ENCODE measurements at places on chromosomes 6 and 20. TPM values are rescaled to one million over a fixed set of nuclear protein-coding genes. Genes with fewer than 3 reads are reported as not detected.

C20orf141 gene
- not detected for total RNA-seq

ENPP4 gene
- 3.1 TPM for total RNA-seq

DNA sequence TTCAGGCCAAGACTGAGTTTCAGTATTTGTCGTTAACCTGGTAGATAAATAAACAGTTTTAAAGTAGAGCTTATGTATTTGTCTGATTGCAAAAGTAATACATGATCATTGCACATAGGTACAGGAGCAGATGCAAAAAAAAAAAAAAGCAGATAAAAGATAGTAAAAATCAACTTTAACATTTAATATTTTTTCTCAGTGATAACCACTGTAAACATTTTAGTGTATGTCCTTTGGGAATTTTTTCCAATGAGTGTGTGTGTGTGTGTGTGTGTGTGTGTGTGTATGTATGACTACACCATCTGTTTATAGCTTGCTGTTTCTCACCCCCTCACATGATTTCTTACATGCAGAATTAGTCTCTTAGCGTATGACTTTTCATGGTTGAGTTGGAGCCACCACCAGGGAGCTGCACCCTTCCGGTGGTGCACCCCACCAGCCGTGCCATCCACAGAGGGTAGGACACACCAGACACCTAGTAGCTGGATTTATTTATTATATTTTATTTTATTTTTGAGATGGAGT, 26.3 kb downstream of the WRNIP1 start:
- DNase-seq = no peak
- peaks cover 23% of the 10 kb centered on the region for H3K4me1 ChIP-seq
- peaks cover 5% of the 10 kb centered on the region for H3K27me3 ChIP-seq
- H3K4me3 ChIP-seq = peak overlapping the region; percentile 47
- peak overlapping the region; percentile 82 for H3K27ac ChIP-seq

DNA sequence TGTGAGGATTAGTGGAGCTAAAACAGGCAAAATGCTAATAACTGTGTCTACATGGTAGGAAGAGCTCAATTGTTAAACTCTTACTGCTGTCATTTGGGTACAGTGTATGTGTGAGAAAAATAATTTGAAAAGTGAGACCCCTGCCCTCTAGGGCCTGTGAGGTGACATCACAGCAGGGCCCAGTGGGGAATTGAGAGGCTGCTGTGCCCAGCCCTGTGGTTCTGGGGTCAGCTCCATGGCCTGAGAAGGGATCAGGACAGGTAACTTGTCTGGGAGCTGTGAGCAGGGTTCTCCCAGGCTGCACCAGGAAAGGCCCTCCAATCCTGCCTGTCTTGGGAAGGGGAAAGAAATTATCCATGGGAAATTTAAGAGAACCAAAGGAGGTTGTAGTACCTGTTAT, 1.3 kb downstream of the SIRPB1 start:
- peaks cover 4% of the 10 kb centered on the region for H3K27me3 ChIP-seq
- no peaks in the 10 kb centered on the region for H3K36me3 ChIP-seq
- H3K27ac ChIP-seq = no peak overlapping the region
- no peak overlapping the region for H3K4me3 ChIP-seq
- no peak for DNase-seq

DNA sequence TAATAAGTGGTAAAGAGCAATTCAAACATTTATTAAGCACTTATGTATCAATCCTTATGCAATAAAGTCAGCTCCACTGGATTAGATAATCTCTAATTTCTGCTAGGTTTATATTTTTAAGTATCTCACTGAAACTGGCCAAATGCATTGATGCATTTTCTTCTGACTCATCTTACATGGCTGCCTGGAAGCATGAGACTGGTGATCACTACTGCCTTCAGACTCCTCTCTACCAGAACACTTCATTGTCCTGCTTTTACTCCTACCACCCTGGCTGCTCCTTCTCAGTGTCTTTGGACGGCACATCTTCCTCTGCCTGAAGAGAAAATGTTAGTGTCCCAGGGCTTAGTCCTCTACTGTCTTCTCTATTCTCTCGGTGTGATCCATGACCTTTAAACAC, 7.4 kb downstream of the CEP85L start:
- H3K27me3 ChIP-seq = no peaks in the 10 kb centered on the region
- H3K36me3 ChIP-seq = no peaks in the 10 kb centered on the region
- H3K4me1 ChIP-seq = peaks cover 18% of the 10 kb centered on the region
- peak overlapping the region; percentile 3 for H3K4me3 ChIP-seq
- no peak overlapping the region for H3K27ac ChIP-seq

DNA sequence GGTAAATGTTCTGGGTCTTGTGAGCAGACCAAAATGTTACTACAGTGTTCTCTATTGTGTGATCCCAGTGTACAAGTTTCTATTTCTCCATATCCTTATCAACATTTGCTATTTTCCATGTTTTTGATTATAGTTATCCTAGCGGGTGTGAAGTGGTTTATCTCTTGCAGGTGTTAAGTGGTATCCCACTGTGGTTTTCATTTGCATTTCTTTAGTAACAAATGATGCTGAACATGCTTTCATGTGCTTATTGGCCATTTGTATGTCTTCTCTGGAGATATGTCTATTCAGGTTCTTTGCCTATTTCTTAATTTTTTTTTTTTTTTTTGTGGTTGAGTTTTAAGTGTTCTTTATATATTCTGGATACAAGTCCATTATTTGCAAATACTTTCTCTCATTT, 35.5 kb downstream of the NSFL1C start:
- no peak overlapping the region for H3K4me3 ChIP-seq
- H3K36me3 ChIP-seq = peaks cover 5% of the 10 kb centered on the region
- no peak for DNase-seq
- no peaks in the 10 kb centered on the region for H3K27me3 ChIP-seq

DNA sequence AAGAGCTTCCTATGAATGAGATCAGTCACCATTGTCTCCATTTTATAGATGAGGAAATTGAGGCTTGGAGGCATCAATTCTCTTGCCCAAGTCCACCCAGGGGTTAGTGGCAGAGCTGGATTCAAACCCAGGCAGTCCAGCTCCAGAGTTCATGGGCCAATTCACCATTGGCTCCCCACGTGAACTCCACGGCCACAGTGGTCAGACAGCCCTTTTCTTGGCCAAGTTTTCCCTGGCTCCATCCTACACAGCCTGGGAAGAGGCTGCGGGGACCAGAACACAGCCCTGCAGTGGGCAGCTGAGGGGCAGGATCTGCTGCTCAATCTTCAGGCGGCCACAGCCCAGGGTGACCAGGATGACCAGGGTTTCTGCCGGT, 20.5 kb downstream of the TGM2 start:
- H3K27me3 ChIP-seq = peaks cover 2% of the 10 kb centered on the region
- DNase-seq = no peak
- H3K27ac ChIP-seq = no peak overlapping the region
- H3K36me3 ChIP-seq = no peaks in the 10 kb centered on the region
- peaks cover 12% of the 10 kb centered on the region for H3K4me1 ChIP-seq
- no peak overlapping the region for H3K4me3 ChIP-seq

DNA sequence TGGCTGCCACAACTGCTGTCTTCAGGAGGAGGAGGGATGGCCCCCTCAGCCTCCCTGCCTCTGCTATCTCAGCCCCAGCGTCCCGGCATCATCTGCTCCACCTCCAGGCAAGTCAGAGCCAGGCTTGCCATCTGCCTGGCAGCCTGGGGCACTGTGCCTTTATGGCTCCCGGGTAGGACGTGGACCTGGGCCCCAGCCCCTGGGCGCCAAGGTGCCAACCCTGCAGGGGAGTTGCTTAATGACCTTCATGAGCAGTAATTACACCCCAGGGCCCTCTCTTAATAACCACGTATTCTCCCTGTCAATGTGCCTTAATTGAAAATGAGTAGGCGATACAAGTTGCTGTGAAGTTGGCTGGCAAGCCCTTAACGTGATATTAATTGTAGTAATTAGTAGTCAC, 122.1 kb upstream of the MLN start:
- no peaks in the 10 kb centered on the region for H3K36me3 ChIP-seq
- H3K27me3 ChIP-seq = peaks cover 3% of the 10 kb centered on the region
- no peak for DNase-seq

All from glutamatergic neuron (in vitro differentiated cells).